ENCODE measurements at places on chromosomes 7 and 10.

GRCh38 chr10:69757553-69758309, 44.0 kb upstream of the COL13A1 start:
- DNase-seq, result no peak

GRCh38 chr7:37433166-37433565, 15.5 kb downstream of the ELMO1 start:
- no peak for DNase-seq

GRCh38 chr10:75776738-75777504, 345.5 kb downstream of the LRMDA start:
- DNase-seq, result no peak

DNA sequence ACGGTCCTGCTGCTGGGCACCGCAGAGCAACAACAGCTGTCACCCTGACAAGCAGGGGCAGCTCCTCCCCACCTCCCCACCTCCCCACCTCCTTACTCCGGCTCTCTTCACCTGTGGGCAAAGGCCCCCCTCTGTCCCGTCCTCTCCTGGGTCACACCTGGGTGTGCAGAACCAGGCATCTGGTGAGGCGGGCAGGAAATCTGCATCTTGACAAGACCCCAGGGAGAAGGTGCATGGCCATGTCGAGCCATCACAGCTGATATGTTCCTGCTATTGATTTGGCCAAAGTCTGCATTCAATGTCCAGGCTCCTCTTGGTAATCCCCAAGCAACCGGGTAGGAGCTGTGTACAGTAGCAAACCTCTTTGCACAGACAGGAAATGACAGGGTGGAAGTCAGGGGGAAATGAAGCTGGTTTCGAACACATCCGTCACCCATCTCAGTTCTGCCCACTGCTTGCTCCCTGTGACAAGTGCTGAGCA, 554.2 kb downstream of the DNAJB6 start:
- DNase-seq, result no peak

DNA sequence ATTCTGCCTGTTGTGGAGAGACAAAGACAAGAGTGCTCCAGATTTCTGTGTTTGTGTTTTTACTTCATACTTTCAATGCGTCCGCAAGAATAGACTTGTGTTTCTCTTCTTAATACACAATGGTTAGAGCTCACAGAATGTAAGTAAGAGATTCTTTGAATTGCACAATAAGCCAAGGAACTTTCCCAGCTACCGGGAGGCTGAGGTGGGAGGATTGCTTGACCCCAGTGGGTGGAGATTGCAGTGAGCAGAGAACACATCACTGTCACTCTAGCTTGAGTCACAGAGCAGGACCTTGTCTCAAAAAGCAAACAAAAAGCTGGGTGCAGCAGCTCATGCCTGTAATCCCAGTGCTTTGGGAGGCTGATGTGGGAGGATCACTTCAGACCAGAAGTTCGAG, 250.7 kb upstream of the MYO3A start:
- no peak for DNase-seq

GRCh38 chr7:131683536-131684125, 127.2 kb upstream of the PODXL start:
- DNase-seq, result no peak

GRCh38 chr7:92798517-92799249, 37.7 kb downstream of the CDK6 start:
- no peak for DNase-seq

- no peak for DNase-seq
These were observed 150.4 kb downstream of the ETV1 start for GRCh38 chr7:13839063-13839462.

DNA sequence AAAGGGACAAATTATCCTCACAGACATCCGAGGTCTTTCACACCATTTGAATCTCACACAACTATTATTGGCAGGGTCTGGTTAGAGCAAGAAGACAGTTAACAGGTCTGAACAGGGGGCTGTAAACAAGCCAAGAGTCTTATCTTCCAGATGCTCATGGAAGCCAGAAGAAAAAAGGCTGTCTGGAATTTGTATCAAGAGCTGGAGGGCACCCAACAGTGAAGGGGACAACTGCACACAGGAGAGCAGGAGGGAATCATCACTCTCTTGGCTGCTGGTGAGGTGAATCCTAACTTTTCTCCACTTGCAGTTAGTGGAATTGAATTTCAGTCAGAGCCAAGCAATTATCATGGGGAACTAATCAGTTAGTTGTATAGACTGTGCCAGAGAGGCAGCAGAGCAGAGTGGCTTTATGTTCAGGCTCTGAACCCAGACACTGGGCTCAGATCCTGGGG, 880.2 kb upstream of the AUTS2 start:
- DNase-seq, result no peak

GRCh38 chr10:14723052-14723689, 51.5 kb downstream of the FAM107B start:
- no peak for DNase-seq

DNA sequence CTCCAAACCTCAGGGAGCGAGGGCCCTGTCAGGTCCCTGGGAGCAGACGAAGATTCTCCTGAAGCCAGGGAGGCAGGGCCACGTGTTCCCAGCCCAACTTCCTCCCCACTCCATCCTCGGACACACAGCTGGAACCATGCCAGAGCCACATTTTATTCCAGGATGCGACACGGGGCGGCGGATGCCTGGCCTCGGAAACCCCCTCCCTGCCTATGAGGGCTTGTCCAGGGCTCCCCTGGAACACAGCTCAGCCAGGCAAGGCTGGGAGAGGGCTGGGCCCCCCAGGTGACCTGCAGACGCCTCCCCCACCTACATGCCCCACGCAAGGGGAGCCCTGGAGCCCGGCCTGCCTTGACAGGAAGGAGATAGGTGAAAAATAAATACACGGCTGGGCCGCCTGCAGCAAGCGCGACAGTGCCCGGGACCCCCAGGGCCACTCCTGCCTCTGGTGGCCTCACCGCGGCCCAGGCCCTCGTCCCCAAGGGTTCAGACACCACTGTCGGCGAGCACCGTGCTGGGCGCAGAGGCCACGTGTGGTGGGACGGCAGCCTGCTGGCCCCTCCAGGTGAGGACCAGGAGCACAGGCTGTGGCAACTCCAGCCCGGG, 21.5 kb downstream of the GET4 start:
- no peak for DNase-seq

GRCh38 chr7:99766484-99767099, 17.4 kb downstream of the CYP3A4 start:
- no peak for DNase-seq

DNA sequence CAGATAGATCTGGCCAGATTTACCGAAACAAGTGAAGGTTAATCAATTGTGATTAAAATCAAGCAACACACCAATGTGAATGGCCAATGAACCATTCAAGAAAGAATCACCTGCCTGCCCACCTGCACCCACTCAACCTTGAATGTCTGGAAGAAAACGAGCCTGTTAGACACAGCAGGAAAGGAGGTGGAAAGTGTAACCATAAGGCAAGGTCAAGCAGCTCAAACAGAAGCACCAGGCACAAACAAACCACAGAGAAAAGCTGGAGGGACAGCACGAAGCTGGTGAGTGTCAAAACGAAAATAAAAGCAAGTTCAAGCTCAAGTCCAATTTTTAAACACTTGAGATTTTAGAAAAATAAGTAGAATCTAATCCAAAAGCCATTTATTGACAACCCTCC, 64.9 kb downstream of the STEAP1B start:
- DNase-seq, result no peak

- DNase-seq, result no peak
These were observed 710.1 kb upstream of the KCND2 start for GRCh38 chr7:119562839-119563238.

DNA sequence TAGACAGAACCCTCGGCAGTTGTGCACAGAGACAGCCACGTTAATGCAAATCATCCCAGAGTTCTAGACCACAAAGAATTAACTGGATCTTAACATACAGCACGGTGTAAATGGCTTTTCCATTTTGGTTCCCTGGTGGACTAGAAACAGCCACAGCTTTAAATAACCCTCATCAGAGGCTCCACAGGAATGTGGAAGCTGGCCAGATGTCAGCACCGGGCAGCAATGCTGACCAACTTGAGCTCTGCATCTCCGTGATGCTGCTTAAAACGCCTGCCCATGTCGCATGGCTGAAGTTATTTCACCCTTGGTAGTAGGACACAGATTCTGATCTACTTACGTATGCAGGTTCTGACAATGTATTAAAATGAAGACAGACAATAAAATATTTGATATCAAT, 24.5 kb downstream of the RSU1 start:
- DNase-seq, result no peak

DNA sequence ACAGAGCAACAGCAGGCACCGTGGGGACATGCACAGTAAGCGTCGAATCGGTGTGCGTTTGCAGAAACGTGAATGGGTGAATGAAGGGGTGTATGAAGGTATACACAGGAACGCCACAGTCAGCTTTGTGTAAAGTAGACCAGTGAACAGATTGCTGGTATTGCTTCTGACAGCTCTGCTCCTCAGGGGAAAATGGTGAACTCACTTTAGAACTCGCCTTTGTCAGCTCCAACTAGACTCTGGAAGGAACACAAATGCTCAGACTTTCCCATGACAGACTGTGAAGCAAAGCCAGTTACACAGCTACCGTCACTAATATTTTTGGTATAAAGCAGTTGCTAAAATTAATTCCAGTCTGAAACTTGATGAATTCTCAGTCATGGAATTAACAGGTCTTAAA, 78.9 kb downstream of the CUX1 start:
- DNase-seq, result no peak

DNA sequence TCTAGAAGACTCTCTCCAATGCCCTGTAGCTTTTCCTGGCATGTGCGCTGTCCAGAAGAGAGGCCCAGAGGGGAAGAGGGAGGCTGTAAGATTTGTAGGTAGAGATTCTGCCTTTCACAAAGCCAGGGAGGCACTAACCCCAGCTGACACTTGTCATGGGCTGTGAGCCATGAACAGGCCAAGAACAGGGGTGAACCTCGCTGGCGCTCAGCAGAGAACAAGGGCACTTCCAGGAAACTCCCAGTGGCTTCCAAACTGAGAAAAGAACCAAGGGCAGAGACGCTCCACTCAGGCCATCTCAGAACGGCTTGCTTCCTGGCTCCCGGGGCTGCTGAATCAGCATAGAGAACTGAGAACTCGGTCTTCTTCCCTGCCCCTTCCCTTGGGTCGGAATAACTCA, 257.8 kb upstream of the ZNF32 start:
- no peak for DNase-seq

GRCh38 chr10:88070080-88070880, 206.9 kb downstream of the PTEN start:
- DNase-seq, result no peak

GRCh38 chr7:131042269-131043160, 285.2 kb upstream of the MKLN1 start:
- DNase-seq, result no peak

DNA sequence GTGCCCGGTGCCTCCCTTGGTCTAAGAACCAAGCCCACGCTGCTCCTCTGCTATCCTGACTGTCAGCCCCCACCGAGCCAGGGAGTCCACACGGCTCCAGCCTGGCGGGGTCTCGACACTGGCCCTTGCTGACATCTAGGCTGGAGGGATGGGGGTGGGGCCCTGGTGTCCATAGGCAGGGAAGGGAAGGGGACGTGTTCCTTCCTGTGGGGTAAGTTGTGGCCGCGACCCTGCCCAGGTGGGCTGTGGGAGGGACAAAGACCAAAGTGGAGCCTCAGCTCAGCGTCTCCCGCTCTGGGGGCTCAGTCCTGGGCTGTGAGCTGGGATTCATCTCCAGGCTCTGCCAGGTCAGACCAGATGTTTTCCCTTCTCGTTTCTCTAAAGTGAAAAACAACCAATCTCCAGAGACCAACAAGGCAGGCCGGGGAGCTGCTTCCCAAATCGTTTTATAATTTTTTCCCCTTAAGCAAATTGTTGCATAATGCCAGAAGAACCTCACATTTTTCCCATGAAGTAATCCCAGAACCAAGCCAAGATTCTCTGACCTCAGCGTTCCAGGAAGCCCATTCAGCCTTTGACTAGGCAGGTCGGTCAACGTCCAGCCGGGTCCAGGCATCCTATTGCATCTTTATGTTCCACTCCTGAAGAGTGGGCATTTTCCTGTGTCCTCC, 101.2 kb downstream of the RGS10 start:
- DNase-seq, result no peak

DNA sequence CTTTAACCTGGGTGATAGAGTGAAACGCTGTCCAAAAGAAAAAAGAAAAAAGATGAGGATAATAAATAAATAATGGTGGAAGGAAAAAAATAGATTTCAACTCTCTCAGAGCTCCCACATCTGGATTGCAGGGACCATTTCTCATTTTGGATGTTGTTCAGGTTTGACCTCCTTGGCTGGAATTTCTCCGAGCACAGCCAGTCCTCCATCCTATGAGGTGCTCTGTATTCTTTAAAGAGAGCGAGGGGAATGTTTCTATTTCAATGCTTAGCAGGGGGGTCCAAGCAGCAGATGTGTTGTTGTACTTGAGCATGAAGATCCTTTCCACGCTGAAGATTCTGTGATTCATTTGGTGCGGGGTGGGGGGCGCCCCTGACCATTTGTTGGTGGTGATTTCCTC, 17.7 kb upstream of the SEPHS1 start:
- no peak for DNase-seq

DNA sequence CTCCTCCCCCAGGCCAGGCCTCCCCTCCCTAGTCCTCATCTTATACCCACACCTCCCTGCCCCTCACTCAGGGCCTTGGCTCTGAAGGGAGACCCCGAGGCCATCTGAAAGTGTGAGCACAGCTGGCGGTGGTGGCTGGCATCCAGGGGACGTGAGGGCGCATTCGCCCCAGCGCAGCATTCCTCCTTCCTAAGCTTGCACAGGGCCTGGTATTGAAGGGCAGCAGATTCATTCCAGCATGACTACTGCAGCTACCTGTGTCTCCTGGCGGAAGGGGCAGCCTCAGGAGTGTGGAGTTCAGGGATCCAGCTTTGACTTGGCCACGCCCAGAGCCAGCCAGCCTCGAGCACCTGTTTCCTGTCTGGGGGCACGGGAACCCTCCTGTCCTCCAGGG, 72.6 kb downstream of the PARP12 start:
- DNase-seq, result no peak

DNA sequence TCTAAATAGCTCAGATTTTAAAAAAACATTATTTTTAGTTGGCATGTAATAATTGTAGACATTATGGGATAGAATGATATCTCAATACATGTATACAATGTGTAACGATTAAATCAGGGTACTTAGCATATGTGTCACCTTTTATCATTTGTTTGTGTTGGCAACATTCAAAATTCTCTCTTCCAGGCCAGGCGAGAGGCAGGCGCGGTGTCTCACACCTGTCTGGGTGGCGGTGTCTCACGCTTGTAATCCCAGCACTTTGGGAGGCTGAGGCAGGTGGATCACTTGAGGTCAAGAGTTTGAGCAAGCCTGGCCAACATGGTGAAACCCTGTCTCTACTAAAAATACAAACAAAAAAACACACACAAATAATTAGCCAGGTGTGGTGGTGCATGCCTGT, 151.7 kb downstream of the RTKN2 start:
- no peak for DNase-seq
